ENCODE measurements at places on chromosomes 3 and 15. TPM values are rescaled to one million over a fixed set of nuclear protein-coding genes. Genes with fewer than 3 reads are reported as not detected.

- no peak for DNase-seq
- no peak overlapping the region for H3K4me3 ChIP-seq
- H3K36me3 ChIP-seq, result no peaks in the 10 kb centered on the region
- H3K27me3 ChIP-seq, result no peaks in the 10 kb centered on the region
These were observed 25.3 kb downstream of the MEF2A start for GRCh38 chr15:99590913-99591646.

- H3K27ac ChIP-seq, result no peak overlapping the region
- no peaks in the 10 kb centered on the region for H3K36me3 ChIP-seq
- H3K4me3 ChIP-seq, result no peak overlapping the region
- H3K4me1 ChIP-seq, result no peaks in the 10 kb centered on the region
- DNase-seq, result no peak
These were observed 6.0 kb upstream of the PIGZ start for GRCh38 chr3:196974661-196975060.

DNA sequence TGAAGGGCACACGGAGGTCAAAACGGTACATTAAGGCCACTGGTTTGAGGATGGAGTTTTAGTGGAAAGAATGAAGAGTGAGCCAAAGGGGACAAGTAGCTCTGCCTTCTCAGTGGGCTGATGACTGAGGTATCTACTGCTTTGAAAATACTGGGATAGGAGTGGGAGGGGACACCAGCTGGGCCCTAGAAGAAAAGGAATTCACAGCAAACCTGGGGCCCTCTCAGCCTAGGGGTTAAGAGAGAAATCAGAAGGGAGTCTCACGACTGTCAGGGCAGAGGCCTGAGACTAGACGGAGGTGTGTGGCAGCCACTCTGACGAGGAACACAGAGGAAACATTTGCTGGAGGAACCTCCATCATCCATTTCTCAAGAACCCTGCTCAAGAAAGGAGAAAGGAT, 75.1 kb downstream of the TNIK start:
- no peaks in the 10 kb centered on the region for H3K36me3 ChIP-seq
- H3K4me1 ChIP-seq, result peaks cover 62% of the 10 kb centered on the region
- no peaks in the 10 kb centered on the region for H3K27me3 ChIP-seq
- DNase-seq, result no peak
- no peak overlapping the region for H3K27ac ChIP-seq

- no peaks in the 10 kb centered on the region for H3K27me3 ChIP-seq
- H3K27ac ChIP-seq, result no peak overlapping the region
- H3K36me3 ChIP-seq, result no peaks in the 10 kb centered on the region
These were observed 433.6 kb upstream of the DPH6 start for GRCh38 chr15:35979608-35980007.

DNA sequence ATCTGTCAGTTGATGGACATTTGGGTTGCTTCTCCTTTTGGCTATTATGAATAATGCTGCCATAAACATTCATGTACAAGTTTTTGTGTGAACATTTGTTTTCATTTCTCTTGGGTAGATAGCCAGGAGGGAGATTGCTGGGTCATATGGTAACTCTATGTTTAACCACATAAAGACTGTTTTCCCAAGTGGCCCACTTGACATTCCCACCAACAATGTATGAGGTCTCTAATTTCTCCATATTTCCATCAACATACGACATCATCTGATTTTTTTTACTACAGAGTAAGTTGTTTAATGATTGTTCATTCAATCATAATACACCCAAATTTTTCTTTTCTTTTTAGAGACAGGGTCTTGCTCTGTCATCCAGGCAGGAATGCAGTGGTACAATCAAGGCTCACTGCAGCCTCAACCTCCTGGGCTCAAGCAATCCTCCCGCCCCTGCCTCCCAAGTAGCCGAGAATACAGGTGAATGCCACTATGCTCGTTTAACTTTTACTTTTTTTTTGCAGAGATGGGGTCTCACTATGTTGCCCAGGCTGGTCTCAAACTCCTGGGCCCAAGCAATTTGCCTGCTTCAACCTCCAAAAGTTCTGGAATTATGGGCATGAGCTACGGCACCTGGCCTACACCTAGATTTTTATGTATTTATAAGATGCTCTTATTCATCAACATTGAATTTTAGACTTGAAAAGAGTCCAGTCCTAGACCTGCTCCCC, 6.8 kb downstream of the IP6K1 start:
- no peaks in the 10 kb centered on the region for H3K27me3 ChIP-seq
- peaks cover 11% of the 10 kb centered on the region for H3K4me1 ChIP-seq
- H3K4me3 ChIP-seq, result no peak overlapping the region

GRCh38 chr3:117788061-117788460, 1078.5 kb downstream of the TUSC7 start:
- H3K36me3 ChIP-seq, result no peaks in the 10 kb centered on the region
- DNase-seq, result no peak
- no peak overlapping the region for H3K4me3 ChIP-seq
- H3K27me3 ChIP-seq, result no peaks in the 10 kb centered on the region
- no peak overlapping the region for H3K27ac ChIP-seq

DNA sequence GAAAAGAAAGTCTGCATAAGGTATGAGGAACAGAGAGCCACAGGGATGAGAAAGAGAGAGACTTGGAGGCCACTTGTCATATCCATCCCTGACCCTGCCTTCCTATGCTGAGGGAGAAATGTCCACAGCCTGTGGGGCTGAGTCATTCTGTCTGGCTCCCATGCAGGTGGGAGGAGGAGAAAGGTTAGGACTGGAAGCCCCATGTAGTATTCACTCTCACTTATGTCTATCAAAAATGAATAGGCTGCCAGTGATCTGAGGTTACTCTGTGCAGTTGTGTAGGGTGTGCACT, 71.3 kb downstream of the RAB11A start:
- H3K4me1 ChIP-seq, result peaks cover 14% of the 10 kb centered on the region
- H3K27ac ChIP-seq, result no peak overlapping the region
- H3K36me3 ChIP-seq, result no peaks in the 10 kb centered on the region
- H3K4me3 ChIP-seq, result no peak overlapping the region
- no peaks in the 10 kb centered on the region for H3K27me3 ChIP-seq

DNA sequence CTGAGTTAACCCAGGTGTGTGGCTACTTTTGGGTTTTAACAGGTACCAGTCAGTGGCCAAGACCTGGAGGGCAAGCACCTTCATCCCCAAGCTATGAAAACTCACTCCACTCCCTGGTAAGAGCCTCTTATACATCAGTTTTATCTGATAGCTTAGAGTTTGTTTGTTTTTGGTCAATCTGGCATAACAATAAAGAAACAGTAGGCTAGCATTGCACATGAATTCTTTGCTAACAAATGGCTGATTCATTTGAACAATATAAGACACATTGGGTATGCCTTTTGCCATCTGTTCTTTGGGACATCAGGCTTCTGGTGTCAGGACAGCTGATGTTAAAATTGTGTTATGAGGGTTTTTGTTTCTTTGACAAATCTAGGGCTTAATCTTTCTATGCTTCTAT, 125.0 kb upstream of the CGNL1 start:
- no peak for DNase-seq
- no peak overlapping the region for H3K4me3 ChIP-seq
- no peaks in the 10 kb centered on the region for H3K4me1 ChIP-seq
- H3K27ac ChIP-seq, result no peak overlapping the region
- H3K36me3 ChIP-seq, result peaks cover 62% of the 10 kb centered on the region

DNA sequence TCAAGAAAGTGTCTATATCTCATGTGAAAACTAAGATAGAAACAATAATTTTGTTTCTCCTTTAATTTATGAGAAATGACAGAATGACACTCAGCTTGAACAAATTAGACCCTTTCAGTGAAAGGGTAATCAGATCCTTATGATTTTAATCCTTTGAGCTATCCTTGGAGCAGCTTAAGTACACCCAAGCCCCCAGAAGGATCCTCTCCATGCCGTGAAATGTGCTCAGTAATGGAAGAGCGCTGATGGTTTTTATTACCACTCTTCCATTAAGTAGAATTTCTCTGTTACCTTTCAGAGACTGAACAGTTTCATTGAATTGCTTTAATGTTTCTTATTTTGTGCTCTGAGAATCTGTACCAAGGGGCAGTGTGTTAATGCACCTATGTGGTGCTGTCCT, 54.3 kb downstream of the HMG20A start:
- DNase-seq, result no peak
- H3K4me3 ChIP-seq, result no peak overlapping the region
- H3K4me1 ChIP-seq, result peaks cover 16% of the 10 kb centered on the region

DNA sequence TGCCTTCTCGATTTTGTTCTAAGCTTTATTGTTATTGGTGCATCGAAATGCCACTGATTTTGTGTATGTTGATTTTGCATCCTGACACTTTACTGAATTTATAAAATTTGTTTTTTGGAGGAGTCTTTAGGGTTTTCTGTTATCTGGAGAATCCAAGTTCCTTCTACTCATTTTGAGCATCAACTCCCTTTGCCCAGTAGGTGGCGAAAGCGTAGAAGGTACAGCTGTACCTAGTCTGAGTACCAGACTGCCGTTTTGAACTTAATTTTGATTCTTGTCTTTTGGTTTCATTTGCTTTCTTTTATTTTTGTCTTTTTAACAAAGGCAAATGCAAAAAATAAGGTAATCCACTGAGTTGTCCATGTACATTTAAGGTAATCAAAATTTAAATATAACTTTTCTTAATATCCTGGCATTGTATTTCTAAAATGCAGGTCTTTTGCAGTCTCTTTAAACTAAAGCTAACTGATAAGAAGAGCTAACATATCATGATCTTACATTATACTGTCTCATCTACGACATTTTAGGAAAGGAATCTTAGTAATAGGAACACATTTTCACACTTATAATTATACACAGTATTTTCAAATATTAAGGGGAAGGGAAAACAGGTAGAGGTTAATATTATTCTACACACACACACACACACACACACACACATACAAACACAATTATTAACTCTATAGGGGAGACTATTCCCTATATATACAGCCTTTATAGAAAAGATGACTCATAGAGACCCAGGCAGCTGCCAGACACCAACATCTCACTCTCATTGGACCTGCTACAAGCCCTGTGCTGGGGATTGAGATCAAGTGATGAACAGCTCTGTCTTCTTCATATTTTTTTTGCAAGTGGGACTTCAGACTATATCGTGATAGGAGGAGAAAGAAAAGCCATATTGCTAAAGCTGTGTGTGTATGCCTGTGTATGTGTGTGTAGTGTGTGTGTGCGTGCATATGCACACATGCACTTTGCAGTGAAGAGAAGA, 71.8 kb downstream of the SYNPR start:
- H3K27me3 ChIP-seq, result no peaks in the 10 kb centered on the region
- H3K36me3 ChIP-seq, result no peaks in the 10 kb centered on the region
- no peaks in the 10 kb centered on the region for H3K4me1 ChIP-seq
- H3K27ac ChIP-seq, result no peak overlapping the region
- H3K4me3 ChIP-seq, result no peak overlapping the region

DNA sequence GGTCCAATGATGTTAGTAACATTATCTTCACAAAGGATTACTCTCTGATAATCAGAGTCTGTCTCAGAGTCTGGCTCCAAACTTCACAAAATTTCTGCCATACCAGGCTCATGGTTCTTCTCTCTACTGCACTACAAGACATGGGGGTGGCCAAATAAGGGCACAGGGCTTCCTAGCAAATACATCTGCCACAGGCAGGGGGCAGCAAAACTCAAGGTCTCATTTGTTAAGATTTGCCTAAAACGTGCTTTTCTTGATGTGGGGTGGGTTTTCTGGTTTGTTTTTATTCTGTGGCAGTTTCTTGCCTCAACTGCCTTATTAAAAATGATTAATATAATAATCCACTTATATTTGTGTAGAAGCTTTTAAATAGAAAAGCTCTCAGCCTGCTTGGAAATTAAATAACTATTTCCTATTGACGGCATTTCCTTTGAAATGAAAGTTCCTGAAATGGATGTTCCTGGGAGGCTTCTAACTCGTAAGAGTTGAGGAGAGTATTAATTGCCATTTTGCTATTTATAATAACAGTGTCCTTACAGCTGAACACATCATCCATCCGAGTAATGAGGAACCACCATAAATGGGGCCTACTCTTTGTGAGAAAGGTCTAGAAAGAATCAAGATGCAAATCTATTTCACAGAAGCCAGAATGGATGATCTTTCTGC, 53.8 kb downstream of the SST start:
- no peak for DNase-seq
- H3K4me1 ChIP-seq, result no peaks in the 10 kb centered on the region
- no peaks in the 10 kb centered on the region for H3K36me3 ChIP-seq
- H3K27ac ChIP-seq, result no peak overlapping the region
- H3K27me3 ChIP-seq, result no peaks in the 10 kb centered on the region

- no peaks in the 10 kb centered on the region for H3K36me3 ChIP-seq
- no peaks in the 10 kb centered on the region for H3K27me3 ChIP-seq
- H3K4me1 ChIP-seq, result peaks cover 14% of the 10 kb centered on the region
- no peak overlapping the region for H3K27ac ChIP-seq
These were observed 215.3 kb downstream of the CPNE4 start for GRCh38 chr3:131819381-131820055.

GRCh38 chr3:31948280-31948679, 32.8 kb downstream of the OSBPL10 start:
- H3K27ac ChIP-seq, result no peak overlapping the region
- H3K27me3 ChIP-seq, result no peaks in the 10 kb centered on the region
- no peak for DNase-seq
- no peak overlapping the region for H3K4me3 ChIP-seq
- no peaks in the 10 kb centered on the region for H3K36me3 ChIP-seq

DNA sequence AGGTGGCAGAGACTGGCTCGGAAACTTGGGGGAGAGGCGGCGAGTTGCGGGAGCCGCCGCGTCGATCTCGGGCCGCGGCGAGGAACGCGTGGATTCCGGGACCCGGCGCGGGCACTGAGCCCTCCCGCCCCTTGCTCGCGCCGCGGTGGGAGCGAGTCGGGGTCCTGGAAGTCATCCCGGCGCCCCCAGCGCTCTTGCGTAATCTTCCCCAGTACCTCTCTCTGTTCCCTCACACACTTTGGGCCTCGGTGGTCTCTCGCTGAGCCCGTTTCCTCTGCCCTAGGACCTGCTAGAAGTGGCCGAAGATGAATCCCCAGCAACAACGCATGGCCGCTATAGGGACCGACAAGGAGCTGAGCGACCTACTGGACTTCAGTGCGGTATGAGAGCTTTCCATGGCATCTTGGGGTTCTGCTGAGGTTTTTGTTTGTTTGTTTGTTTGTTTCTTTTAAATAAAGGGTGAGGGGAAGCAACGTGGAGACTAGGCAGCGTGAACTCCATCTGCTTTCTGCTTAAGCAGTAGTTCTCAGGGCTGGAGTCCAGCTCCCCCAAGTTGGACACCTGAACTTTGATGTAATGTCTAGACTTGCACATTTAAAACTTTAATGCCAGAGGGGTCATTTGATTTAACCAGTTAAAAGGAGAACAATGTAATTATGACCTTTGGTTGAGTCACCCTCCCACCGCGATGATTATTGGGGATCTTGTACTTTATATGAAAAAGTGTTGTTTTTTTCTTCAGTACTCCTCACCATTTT, 1.3 kb downstream of the TCF12 start:
- H3K27ac ChIP-seq, result peak overlapping the region; percentile 78
- peak overlapping the region; percentile 90 for H3K4me3 ChIP-seq
- H3K27me3 ChIP-seq, result no peaks in the 10 kb centered on the region
- peaks cover 15% of the 10 kb centered on the region for H3K36me3 ChIP-seq
- H3K4me1 ChIP-seq, result peaks cover 20% of the 10 kb centered on the region

GRCh38 chr3:188021502-188022040, 132.4 kb upstream of the LPP start:
- no peak overlapping the region for H3K4me3 ChIP-seq
- no peak for DNase-seq
- H3K27ac ChIP-seq, result no peak overlapping the region
- no peaks in the 10 kb centered on the region for H3K27me3 ChIP-seq

Gene SEMA3G
- total RNA-seq, result 14.4 TPM

Gene SST
- not detected for total RNA-seq

Gene LRRC57
- total RNA-seq, result 25.9 TPM

Measured in heart left ventricle (tissue), 16 donors.